ENCODE measurements at places on chromosomes 16 and 17.

DNA sequence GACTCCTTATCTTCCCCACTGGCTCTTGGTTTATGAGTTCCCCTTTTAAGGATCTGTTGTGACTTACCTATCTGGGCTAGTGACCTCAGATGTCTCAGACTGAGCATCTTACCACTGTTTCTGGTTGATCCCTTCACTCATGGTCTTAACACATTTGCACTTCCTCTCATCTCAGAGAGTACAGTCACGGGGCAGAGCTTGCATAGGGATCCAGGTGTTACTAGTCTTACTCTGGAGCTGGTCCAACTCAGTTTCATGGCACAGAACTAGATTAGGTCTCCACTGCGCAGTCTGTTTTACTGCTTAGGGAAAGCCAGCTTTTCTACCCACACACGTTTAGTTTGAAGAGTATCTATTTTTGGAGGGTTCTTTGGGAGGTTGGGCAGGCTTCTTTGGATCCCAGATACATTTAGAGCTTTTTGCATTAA, 10.2 kb downstream of the GABARAPL2 start:
- no peak for DNase-seq

- DNase-seq = no peak
Measured at GRCh38 chr17:44233582-44233981, 14.1 kb upstream of the UBTF start.

DNA sequence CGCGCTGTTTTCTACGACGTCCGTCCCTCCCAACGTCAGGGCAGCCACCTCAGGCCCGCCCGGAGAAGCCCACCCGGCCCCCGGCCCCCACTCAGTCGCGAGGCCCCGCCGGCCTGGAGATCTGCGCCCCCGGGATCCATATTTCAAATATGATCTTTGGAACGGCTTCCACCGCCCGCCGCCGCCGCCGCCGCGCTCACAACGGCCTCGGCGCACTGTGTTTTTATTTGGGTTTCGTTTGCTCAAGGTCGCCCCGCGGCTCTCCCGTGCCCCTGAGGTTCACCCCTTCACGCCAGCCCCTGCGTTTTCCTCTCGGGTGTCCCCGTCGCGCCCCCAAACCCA, 4.2 kb upstream of the CBX4 start:
- no peak for DNase-seq

DNA sequence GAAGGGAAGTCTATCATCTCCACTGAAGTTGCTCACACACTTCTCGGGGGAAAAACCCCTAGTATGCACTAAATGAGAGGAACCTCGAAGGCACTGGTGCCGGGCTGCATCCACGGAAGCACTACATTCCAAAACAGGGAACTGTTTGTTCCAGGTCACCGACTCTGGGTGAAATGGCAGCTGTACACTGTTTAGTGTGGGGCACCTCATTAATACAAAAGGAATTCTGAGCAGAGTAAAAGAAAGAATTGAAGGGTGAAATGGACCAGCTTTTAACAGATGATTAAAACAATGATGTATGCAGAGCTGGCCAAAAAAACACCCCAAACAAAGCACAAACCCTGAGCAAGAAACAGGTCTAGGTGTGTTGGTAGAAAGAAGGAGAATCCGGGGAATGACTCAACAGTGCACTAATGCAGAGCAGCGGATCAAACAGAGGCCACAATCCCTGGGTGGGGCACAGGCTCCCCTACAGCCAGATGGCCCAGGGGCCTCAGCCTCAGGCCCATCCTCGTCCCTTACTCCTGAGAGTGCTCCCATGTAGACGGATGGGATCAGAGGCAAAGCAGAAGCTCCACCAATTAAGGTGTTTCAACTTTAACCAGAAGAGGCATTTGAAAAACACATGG, 161.5 kb downstream of the ZFHX3 start:
- no peak for DNase-seq

DNA sequence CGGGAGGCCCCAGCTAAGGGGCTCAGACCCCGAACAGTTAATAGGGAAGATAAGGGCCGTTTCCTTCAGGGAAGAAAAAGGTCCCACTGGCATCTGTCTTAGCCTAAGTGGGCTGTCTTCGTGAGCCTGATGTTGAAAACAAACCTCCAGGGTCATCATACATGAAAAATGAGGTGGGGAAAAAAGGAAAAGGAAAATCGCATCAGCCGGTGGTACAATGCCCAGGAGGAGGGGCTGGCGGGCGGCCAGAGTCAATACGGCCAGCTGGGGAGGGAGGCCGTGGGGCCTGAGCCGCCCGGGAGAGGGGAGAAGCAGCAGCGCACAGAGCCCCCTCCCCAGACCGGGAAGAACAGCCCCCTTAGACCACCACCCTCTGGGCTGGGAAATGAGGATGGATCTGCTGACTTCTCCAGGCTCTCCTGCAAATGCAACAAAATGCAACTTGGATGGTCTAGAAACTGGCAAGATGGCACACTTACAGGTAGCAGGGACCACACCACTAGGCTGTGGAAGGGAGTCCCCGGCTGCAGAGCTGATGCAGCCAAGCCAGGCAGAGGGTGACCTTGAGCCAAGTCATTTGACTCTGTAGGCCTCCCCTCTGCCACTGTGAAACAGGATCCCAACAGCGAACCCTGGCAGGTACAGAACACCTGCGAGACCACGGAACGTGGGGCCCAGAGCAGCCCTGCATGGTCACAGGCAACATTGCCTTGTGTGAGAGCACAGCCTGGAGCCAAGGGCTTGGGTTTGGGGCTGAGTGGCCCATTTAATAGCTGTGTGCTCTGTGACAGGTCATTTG, 448.5 kb downstream of the SOX9 start:
- no peak for DNase-seq

DNA sequence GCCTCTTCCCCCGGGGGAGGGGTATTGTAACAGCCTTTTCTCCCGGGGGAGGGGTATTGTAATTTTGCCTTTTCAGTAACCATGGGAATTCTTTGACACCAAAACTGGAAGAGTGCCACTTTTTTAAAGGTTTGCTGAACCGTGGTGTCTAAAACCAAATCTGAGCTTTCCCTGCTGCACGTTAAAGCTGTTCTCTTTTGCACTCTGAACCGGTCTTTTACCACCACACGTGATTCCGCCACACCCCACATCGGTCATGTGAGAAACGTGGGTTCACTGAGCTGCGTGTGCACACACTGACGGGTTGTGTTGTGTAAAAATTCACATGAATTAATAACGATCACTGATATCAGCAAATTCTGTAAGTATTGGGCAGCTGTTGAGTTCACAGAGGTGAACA, 9.2 kb upstream of the ACSF3 start:
- DNase-seq = no peak

DNA sequence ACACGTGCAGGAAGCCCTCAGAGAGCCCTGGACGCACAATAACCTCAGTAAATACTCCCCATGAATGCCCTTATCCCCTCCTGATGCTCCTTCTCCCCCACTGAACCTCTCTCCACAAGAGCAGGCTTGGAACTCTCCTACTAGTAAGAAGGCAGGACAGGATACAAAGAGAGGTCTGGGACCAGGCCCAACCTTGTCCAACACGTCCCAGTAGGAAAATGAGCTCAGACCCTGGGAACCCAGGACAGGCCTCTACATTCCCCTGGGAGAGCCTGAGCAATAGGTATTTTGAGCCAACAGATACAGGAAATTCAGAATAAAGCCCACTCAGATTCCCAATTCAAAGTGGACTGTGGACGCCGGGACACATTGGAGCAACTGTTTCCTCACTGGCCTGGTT, 19.2 kb downstream of the ZNF423 start:
- DNase-seq = no peak

- no peak for DNase-seq
Measured at GRCh38 chr17:17116406-17116805, 74.1 kb downstream of the MPRIP start.

DNA sequence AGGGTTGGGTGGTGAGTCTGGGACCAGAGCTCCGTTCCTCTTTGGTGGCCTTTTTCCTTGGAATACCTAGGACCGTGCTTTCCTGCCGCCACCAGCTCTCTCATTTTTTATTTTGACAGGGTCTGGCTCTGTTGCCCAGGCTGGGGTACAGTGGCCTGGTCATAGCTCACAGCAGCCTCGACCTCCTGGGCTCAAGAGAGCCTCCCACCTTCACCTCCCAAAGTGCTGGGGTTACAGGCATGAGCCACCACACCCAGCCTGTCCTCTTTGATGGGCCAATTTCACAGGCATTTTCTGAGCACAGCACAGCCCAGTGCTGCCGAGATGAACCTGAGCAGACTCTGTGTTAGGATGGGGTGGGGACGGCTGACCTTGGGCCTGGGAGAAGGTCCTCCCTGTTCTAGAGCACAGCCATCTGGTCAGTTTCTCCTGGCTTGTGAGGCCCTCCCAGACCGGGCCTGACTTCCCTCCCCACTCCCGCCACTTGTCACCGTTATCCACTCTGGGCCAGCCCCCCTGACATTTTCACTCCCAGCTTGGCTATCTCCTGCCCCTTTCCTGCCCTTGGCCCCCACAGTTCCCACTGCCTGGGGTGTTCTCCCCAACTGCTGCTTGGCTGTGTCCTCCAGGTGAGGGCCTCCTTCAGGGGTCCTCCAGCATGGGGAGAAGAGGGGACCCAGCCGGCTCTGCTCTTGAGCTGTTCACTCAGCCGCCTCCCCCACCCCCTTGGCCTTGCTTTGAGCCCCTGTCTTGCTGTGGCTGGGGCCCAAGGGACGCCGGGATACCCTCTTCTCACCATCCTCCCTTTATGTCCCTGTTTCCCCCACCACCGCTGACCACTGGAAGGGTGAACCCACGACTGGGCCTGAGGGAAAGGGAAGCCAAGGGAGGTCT, 5.0 kb downstream of the ADCY7 start:
- DNase-seq = no peak
